ENCODE measurements at places on chromosomes 6 and 20.

DNA sequence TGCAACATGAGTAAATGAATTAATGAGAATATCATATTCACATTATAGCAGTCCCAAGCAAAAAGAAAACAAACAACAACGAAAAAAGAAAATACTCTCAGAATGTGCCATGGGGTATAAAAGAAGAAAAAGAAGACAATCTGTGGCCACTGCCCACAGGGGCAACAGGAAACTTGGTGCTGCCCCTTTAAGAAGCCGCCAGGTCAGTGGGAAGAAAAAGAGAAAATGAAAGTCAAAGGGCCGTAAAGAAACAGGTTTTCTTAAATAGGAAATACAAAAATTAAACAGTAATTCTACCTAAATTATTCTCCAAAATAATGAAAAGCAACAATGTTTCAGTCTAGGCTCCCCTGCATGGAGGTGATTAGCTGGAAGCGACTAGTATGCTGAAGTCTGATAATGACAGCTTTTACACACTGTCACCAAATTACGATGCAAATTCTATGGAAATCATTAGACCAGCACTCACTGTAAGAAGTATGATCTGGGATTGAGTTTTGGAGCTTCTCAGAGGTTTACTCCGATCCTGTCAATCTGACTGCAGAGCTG lies 23.6 kb downstream of the GMDS start:
- DNase-seq, result no peak

DNA sequence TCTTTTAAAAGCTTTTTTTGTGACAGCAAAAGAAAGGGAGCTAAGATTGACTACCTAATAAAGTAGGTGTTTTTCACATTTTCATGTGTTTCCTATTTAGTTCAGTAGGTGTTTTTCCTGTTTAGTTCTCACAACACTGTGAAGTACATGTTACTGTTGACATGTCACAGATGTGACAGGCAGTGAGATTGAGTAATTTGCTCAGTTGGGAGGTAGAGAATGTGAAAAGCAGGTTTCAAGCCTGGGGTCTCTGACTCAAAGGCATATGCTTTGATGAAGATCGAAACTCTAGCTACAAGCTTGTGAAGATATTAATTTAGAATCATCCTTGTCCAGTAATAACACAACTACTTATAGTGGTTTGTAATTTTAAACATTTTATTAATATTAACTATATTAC lies 43.1 kb downstream of the SLX4IP start:
- DNase-seq, result no peak

DNA sequence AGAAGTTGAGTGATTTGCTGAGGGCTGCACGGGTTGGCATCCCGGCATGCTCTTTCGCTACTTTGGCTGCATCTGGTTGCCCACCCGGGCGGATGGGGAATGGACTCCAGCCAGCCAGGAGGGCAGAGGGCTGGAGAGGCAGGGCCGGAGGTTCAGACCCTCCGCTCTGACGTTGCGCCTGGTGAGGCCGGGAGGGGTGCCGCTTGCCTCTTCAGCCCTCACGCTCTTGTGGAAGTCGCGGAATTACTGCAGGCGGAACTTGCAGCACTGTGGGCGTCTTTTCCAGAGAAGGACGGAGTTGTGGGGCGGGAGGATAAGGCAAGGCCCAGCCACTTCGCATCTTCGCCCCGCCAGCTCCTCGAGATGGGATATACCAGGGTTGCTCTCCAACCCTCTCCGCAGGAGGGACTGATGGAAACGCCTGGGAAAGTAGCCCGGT lies 656 bp downstream of the RTEL1 start:
- DNase-seq, result no peak

GRCh38 chr20:36445847-36446246 lies 95.5 kb upstream of the MYL9 start:
- no peak for DNase-seq

DNA sequence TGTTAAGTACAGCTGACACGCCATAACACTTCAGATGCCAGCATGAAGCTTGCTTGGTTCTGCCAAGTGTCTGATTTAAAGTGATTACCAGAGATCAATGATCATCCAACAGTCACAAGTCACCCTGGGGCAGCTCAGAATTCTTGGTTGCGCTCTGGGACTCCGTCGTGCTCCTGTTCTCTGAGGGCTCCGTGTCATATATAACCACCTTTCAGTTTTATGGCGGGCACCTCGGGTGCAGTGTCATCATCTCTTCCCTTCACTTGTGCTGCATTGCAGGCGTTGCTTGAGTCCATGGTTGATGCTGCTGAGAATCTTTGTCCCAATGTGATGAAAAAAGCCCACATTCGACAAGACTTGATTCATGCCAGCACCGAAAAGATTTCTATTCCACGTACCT lies 101.4 kb upstream of the SCGN start:
- no peak for DNase-seq

DNA sequence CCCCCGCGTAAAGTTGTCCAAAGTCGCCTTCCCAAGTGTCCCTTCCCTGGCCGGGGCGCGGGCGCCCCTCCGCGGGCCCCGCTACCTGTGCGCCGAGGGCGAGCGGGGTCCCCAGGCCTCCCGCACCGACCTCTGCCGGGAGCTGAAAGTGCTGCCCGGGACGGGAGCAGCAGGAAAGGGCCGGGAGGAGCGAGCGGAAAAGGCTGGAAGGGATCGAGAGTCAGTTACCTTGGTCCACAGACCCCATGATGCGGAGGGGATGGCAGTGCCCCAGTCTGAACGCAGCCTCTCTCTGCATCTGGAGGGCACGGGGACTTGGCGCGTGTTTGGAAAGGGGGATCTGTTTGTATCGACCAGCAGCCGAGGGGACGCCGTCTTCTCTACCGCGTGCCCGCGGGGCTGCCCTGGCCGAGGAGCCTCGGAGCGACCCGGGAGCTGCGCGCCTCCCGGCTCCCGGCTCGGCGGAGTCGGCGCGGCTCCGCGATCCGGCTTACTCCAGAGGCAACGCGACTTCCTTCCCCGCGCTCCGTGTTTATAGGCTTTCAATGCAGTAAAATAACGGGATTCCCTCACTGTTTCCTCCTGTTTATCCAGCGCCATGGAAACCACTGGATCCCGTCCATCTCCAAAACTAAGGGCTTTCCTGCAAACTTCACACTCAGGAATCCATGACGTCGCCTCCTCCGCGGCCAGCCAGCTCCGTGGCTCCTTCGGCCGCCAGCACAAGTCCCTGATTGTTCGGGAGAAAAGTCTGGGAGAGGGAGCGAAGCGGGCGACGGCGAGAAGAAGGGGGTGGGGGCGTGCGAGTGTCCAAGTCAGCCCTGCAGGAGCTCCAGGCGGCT lies 20.0 kb upstream of the NFATC2 start:
- no peak for DNase-seq

DNA sequence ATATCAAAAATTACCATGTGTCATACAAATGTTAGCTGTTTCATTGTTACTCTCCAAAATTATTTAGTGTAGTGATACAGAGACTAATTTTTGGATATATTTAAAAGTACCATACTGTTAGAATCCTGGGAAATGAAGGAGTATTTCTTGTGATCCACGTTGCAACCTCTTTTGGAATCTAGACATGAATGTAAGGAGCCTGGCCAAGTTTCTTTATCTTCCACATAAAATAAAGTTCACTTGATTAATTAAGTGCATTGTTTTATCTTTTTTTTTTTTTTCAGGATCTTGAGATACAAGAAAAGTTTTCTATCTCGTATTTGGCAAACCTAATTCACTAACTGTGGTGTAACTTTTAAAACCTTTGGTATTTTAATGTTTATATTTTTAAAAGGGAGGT lies 270.7 kb downstream of the SOX4 start:
- no peak for DNase-seq

DNA sequence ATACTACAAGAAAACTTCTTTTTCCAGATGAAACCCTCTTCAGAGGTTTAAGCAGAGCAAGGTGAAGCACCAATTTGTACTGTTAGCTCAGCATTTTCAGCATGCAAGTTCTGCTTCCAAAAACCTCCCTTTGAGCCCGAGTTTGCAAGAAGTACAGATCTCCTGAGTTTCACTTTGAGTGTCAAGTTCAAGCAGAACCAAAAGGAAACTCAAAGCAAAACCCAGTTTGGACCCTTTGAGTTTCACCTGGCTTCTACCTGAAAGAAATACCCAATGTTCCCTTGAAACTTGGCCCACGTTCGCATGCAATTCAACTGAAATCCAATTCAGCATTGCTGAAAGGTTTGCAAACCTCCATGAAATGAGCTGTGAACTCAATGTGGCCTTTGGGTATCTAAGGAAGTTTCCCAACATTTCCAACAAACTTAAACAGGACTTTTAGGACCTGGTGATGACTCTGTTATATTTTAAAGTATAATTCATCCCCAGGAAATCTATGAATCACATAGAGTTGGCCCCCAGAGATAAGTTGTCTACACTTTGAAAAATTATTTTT lies 62.9 kb upstream of the HBS1L start:
- DNase-seq, result no peak

DNA sequence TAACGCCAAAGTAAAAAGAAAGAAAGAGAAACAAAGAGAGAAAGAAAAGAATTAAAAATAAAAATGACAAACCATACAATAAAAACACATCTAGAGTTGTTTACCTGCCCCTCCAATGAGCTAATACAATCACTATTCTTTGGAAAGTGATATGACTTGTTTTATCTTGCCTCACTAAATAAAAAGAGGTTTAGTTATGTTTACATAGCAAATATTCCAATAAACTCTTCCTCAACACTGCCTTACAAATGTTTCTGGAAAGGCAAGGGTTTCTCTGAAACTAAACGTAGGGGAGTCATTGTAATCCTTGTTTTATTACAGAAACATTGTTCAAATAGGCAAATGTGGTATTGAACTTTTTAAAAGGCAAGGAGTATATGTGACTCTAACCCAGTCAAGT lies 396.2 kb downstream of the EPM2A start:
- DNase-seq, result no peak

DNA sequence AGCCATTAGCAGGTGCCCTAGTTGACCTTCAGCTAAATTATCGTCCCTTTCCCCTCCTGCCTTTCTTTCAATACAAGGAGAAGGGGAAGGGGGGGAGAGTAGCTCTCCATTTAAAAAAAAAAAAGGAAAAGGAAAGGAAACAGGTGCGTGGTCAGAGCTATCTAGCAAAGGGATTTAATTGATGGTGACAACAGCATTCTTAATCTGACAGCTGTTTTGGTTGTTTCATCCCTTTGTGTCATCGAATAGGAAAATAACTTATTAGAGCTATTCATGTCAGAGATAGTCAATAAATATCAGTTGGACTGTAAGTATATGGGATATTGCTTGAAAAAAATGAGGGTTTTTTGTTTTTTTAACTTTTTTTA lies 195.2 kb upstream of the SASH1 start:
- DNase-seq, result no peak

- no peak for DNase-seq
Observed at GRCh38 chr20:46120136-46120535, 2.0 kb downstream of the CD40 start.

DNA sequence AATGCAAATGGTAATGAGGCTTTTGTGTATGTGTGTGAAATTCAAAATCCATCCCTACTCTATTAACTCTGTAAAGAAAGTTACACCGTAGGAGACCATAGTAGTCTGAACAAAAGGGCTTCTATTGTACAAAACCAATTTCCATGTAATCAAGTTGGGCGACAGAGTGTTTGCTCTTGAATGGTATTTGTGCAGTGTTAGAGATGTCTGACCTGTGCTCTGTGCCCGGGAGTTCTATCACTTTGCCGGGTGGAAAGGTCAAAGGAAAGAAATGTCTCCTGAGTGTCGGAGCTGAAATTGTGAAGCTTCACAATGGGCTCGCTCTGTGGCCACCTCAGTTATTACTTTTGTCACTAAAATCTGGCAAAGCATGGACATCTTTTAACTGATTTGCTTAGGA lies 312.0 kb downstream of the SAMD5 start:
- no peak for DNase-seq

DNA sequence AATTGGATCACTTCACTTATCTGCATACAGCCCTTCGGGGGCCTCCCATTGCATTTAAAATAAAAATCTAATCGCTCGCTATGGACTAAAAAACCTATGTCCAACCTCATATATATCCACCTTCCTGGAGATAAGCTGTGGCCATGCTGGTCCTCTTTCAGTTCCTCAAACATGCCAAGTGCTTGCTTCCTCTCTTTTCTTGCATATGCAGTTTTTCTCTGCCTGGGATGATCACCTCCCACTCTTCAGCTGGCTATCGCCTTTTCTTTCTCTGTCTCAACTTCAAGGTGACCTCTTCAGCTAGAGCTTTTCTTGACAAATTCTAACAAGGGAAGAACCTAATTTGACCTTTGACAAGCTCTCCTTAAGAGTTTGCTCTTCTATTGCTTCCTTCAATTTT lies 5.6 kb upstream of the TFB1M start:
- DNase-seq, result no peak

- no peak for DNase-seq
Observed at GRCh38 chr6:1481286-1481685, 91.9 kb downstream of the FOXF2 start.

- no peak for DNase-seq
Observed at GRCh38 chr6:90298459-90299053, 1.9 kb upstream of the BACH2 start.

- DNase-seq, result no peak
Observed at GRCh38 chr20:9344083-9344920, 170.1 kb upstream of the LAMP5 start.

- no peak for DNase-seq
Observed at GRCh38 chr6:74058606-74059005, 362.6 kb downstream of the CD109 start.

DNA sequence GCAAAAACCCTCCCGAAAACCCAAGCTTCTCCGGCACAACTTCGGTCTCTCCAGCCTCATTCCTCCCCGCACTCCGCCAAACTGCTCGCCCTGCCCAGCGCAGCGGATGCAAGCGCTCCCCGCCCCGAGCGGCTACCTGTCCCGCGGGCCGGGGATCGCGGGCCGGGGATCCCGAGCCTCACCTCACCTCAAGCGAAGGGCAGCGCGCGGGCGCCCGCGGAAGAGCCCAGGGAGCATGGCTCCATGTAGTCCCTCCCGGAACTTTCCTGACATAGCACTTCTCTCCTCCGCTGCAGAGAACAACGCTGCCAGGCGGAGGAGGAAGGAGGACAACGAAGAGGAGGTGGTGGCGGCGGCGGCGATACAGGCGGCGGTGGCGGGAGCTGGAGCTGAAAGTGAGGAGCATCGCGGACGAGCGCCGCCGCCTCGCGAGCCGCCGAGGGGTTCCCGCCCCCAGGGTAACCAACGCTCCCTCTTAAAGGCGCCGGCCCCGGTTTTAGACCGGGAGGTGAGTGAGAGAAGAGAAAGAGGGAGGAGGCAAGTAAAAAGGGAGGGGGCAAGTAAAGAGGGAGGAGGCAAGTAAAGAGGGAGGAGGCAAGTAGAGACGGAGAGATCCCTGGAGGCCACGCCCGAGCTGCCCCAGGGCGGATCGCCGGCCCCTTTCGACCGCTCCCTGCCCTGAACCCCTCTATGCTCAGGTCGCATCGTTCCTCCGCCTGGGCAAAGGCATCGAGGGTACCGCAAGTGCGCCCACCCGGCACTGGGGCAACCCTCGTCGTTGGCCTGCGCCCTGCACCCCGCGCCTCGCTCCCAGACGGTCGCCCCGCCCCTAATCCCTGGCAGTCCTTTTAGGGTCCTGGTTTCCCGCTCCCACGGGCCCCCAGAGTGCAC lies at the start of gene GPR63:
Gene GPR63, minus strand, starts transcription at position 397 of the 891 bp plus-strand sequence. CDS start 37,746 bp downstream, outside the sequence.
- DNase-seq, result peak; percentile 55
